Inflammatory macrophage treated with lipopolysaccharide for 4 hours (primary cell): ENCODE measurements at places on chromosomes 3 and 15.

GRCh38 chr3:129439226-129439816 lies 427 bp downstream of the MBD4 start:
- peak; percentile 43 for DNase-seq

DNA sequence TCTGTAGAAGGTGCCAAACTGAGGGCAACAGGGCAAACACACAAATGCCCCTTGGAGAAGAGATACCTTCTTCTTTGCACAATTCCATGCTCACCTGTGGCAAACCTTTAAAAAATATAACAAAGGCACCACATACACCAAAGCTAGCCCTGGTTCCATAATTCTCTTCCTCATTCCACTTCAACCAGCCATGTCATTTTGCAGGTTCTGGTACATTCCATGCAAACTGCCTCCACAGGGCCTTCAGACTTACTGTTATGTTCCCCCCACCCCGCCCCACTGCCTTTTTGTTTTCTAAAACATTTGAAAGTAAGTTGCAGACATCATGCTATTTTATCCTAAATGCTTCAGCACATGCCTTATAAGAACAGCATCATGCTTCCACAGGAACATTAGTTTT lies 269.0 kb downstream of the NSUN3 start:
- no peak for DNase-seq

DNA sequence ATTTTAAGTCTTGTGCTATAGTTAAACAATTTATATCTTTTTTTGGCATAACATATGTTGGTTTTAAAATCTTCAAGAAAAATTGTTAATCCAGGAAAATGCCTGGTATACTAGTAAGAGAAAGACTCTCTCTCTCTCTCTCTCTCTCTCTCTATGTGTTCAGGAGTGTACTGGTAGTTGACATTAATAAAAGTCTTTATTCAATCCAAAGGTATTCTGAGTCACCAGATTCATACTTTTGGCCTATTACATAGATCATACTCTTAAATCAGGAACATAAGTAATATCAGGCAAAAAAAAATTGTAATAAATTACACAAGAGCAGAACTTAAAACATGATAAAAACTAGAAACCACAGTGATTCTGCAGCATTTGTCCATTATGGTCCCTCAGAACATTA lies 70.2 kb downstream of the TFG start:
- no peak for DNase-seq

- no peak for DNase-seq
Observed at GRCh38 chr15:99054892-99055291, 47.3 kb upstream of the PGPEP1L start.

- no peak for DNase-seq
Observed at GRCh38 chr15:56160966-56161365, 82.7 kb downstream of the RFX7 start.

GRCh38 chr15:68617001-68617400 lies 38.2 kb downstream of the CORO2B start:
- no peak for DNase-seq

GRCh38 chr3:144018776-144019175 lies 47.2 kb downstream of the DIPK2A start:
- DNase-seq = no peak

DNA sequence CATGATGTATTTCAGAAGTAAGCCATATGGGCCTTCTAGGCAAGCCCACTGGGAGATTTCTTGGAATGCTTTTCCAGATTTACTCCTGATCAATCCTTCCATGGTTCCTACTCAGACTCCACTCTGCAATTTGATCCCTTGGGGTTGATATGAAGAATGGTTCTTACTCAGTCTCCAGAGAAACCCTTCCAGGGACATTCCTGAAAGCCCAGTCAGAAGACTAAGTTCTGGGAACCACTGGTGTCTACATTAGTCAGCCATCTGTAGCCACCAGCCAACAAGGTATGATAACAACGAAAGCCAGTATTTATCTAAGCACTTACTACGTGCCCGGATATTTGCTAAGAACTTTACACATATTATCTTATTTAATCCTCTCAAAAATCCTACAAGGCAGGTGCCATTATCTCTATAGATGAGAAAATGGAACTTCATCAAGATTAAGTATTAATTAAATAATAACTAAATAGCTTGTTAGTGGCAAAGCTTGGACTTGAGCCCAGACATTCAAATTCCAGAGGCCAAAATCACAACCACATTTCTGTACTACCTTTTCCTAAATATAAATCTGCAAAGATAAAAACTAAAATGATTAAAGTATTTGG lies 32.7 kb downstream of the ZNF385D start:
- no peak for DNase-seq

DNA sequence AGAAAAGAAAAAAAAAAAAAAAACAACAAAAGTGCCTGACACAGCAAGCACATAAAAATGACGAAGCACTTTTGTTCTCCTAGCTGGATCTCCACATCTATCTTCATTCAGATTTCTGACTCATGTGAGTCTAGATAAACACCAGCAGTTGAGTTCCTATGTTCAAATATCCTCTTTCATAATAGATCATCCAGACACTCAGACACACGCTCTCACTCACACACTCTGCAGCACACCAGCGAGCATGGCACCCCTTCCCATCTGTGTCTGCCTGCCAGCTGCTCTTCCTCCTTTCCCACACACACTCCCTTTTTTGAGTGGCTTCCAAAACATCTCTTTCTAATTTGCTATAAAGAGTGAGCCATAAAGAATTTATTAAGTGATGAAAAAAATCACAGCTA lies 19.8 kb upstream of the CELF6 start:
- DNase-seq = peak; percentile 83

DNA sequence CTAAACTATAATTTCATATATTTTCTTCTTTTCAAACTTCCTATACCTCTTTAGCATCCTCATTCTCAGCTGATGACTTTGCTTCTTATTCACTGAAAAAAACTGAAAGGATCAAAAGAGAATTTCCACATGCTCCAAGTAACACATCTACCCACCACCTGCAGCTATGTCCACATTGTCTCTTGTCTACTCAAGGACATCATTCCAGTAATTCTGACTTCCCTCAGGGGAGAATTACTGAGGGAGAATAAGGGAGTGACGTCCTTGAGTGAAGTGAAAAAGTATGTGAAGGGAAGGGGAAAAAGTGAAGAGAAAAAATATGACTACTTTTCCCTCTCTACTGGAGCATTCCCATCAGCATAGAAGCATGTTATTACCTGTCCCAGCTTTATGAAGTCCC lies 32.6 kb downstream of the ETFA start:
- DNase-seq = no peak

DNA sequence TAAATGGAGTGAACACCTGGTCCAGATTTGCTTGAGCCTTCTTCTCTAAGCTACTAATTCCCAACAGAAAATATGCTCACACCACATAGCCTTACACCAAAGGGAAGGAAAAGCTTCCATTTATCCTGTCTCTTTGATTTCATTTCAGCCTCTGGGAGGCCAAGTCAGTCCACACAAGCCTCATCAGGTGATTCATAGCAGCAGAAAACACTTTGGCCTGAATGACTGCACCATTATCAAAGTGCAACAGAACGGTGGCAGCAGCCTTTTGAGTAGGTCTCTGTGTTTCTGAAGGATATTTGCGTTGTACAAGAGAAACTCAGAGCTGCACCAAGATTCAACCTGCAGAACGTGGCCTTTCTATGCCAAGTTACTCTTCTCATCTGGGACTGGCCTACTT lies 46.6 kb upstream of the SNRK start:
- no peak for DNase-seq

DNA sequence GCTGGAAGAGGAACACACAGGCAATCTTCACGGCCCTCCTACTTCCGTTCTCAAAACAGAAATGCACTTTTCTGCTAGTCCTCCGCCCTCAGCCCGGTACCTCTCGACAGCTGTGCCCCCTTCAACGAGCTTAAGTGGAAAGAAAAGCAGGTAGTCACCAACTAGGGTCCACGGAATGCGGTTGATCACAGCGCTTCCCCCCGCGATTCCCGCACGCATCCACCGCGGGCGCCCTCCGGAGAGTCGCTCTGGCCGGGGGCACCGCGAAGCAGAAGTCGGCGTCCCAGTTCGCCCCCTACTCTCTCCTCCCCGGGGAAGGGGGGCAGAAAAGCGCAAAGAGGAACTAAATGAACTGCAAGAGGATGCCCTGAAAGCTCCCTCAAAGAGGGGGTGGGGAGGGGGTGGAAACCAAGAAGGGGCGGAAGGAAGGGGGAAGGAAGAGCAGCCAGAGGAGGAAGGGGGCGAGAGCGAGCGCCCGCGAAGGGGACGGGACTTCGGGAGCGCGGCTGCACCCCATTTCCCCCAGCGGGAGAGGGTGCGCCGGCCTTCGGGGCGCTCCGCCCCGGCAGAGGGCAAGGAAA lies 738 bp downstream of the ACAP2 start:
- DNase-seq = peak; percentile 70

DNA sequence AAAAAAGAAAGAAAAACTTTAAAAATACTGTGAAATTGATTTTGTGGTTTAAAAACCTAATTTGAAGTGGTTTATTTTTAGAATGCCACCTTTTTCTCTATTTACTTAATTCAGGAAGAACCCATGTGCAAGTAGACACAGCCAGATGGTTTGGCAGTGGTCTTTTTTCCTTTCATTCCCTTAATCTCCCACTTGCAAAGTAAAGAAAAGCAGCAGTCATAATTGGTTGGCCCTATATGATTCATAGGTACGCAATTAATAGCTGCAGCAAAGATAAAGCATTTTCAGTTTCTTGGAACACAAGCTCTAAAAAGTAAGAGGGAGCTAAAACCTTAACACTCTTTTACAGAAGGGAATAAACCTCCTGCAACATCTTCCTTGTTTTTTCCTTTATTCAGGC lies 115.3 kb downstream of the MECOM start:
- DNase-seq = no peak

DNA sequence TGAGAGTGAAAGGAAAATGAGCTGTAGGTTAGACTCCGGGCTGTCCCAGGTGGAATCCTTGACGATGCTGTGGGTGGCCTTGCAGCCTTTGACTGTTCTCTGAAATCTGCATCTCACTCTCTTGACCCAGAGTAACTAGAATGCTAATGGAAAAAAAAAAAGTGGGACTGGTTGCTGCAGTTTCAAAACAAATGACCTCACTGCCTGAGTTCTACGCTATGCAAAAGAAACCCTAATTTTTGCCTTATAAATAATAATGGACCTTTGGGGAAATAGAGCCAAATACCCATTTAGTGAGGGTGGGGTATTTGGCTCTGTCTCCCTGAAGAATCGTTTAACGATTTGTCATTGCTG lies 309.7 kb upstream of the C2CD4B start:
- no peak for DNase-seq

- DNase-seq = no peak
Observed at GRCh38 chr3:119308355-119308754, 14.2 kb downstream of the ARHGAP31 start.

- no peak for DNase-seq
Observed at GRCh38 chr3:71195492-71195891, 388.0 kb downstream of the FOXP1 start.

DNA sequence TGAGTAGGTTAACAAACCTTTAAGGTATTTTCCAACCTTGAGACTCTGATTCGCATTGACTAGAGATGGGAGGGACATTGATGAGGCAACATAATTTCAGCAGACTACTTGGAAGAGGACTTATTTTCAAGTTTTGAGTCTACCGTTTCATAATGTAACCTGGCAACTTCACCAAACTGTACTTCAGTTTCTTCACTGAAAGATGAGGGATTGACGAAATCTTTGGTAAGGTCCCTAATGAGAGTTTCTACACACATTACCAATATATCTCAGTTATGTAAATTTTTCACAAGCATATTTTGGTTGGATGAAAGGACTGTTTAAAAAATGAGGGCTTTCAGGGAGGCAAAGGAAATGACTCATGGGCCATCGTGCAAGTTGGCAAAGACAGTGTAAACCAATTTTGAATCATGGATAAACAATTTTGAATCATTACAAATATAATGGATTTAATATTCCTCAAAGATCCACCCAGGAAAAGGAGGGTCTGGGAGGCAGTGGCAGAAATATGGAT lies 28.7 kb upstream of the SEMA6D start:
- no peak for DNase-seq

DNA sequence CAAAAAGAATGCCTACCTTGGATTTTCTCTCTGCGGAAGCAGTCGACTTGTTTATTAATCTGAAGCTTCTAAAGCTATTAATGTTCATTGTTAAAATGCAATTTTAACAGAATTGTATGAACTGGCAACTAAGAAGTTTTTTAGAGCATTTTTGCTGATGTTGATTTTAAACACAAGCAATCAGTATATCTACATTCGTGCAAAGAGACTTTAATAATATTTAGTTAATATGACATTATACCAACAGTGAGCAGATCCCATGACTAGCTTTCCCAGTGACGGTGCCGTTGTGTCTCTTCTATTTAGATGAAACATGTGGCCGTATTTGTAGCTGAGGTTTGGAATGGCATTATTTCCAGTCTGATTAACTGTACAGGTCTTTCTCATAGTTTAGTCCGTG lies 88.0 kb downstream of the PEX5L start:
- no peak for DNase-seq

DNA sequence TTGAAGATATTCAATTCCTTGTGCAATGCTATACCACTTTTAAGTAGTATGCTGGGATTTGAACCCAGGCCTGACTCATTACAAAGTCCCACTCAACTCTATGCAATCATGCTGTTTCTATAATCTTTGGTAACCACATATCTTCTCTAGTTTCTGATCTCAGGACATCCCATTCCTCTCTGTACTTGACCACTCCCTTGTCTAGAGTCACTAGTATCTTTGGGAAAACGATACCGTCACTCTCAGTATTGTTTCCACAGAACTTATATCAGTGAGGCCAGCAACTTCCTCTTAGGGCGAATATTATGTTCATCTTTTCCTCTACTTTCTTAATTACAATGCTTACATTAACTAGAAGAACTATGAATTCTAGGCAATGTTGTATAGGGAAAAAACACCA lies 137.3 kb upstream of the TSPAN3 start:
- DNase-seq = peak; percentile 45

- DNase-seq = no peak
Observed at GRCh38 chr3:187871848-187872247, 126.6 kb upstream of the BCL6 start.

DNA sequence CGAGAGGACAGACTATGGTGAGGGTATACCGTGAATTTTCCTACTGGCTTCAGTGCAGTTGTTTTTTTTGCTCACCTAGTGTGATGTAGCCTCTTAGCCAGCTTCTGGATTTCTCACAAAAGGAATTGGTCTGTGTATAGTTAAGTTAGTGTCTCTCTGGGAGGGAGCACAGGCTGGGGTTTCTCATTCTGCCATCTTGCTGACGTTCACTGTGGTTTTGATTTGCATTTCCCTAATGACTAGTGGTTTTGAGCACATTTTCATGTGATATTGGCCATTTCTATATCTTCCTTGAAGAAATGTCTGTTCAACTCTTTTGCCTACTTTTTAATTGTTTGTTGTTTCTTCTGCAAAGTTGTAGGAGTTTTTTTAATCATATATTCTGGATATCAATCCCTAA lies 2.2 kb upstream of the CD86 start:
- peak; percentile 69 for DNase-seq

- DNase-seq = no peak
Observed at GRCh38 chr15:58677426-58677825, 72.1 kb downstream of the ADAM10 start.

GRCh38 chr3:48930590-48930989 lies 11.9 kb downstream of the ARIH2 start:
- peak; percentile 13 for DNase-seq

GRCh38 chr3:57752307-57752706 lies 3.8 kb upstream of the SLMAP start:
- no peak for DNase-seq
